H7 (cell line): ENCODE measurements at places on chromosomes 4 and X.

DNA sequence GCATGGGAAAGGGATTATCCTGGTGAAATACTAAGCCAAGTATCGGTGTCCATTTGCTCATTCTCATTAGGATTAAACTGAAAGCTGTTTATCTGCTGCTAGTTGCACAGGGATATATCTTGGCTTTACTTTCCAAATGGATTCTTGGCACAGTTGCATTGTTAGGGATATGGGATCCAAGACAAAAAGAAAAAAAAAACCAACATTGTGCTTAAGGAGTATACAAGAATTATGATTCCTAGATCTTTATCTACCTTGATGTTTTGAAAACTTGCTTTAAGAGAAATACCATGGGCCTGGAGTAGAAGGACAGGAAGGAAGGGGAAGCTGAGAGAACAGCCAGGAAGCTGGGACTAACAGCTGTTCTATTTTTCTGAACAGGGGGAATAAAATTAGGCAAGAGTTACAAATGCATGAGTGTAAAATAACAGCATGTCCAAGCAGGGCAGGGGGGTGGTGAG, 107.6 kb downstream of the ATXN3L start:
- no peak for DNase-seq

- no peak for DNase-seq
Measured at GRCh38 chr4:185229021-185229818, 19.8 kb downstream of the SNX25 start.

DNA sequence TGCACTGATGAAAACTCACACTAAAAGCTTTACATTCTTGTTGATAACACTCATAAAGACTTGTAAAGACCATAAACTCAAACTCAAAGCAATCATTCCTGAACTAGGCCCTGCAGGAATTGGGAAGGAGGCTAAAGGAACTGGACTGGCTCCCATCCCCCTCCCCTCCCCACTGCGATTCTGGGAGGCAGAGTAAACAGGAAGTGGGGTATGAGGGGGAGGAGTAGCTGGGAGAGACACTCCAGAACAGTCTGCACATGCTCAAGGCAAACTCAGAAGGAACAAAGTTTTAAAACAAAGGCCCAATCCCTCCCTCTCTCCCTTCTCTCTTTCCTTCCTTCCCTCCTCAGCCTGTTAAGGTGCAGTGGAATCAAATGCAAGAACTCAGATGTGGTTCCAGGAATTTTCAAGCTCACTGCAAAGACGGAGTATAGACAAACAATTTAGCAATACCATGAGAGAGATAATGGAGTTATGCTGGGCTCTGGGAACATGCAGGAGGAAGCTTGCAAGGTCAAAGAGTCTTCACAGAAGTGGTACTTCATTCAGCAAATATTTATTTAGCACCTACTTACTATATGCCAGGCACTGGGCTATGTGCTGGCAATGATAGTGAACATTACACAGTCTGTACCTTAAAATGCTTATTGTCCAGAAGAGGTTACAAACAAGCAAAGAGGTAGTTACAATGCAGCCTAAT, 15.9 kb downstream of the MID1IP1 start:
- peak; percentile 31 for DNase-seq

GRCh38 chrX:53695946-53696549, 9.5 kb upstream of the HUWE1 start:
- DNase-seq = no peak

- DNase-seq = no peak
Measured at GRCh38 chrX:124764354-124764753, 418.0 kb downstream of the SH2D1A start.

- DNase-seq = no peak
Measured at GRCh38 chr4:142875117-142875516, 29.0 kb upstream of the INPP4B start.

- DNase-seq = no peak
Measured at GRCh38 chr4:173159791-173160190, 8.8 kb upstream of the GALNT7 start.

DNA sequence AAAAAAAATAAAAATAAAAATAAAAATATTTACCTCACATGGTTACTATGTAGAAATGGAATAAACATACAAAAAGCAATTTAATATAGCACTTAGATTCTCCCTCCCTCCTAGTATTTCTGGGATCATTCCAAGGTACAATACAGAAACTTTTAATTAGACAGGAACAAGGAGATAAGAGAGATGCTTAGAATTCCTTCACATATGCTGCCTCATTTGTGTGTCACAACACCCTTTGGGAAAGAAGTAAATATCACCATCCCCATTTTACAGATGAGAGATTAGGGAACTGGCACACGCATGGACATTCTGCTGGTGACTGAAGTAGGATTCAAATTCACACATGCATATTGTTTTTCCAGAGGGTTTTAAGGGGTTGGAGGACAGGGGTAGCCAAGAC, 164.2 kb downstream of the APBB2 start:
- DNase-seq = no peak

DNA sequence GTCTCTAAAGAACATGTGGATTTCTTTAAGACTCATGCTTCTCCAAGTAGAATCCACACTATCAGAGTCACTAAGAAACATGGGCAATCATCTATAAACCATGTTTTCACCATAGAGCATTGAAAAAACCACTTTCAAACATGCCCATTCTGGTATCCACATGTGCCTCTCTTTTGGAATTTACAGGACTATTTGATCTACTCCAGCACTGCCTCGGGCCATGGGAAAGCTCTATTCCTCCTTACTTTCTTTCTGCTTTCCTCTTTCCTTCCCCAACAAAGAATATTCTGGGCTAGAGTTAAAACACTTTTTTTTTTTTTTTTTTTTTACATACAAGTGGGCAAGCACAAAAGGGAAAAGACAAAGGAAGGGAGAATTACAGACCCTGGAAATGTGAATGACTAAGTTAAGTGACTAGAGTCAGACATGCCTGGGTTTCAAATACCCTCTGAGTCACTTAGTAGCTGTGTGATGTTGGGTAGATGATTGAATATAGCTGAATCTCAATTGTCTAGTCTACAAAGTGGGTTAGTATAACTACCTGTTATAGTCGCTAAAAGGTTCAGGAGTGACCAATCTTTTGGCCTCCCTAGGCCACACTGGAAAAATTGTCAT, 847.7 kb upstream of the INTU start:
- no peak for DNase-seq

DNA sequence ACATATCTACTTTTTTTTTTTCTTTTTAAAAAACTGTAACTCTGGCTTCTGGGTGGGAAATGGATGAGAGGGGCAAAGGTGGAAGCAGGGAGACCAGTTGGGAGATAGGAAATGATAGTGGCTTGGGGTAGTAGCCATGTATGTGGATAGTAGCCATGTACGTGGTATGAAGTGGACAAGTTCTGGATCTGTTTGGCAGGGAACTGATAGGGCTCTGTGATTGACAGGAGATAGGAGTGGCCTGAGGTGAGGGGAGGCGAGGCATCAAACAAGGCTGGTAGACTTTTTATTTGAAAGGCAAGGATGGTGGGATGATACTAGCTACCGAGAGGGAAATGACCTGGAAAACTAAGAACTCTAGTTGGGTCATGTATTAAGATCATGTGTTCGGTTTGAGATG, 117.8 kb downstream of the AFF1 start:
- DNase-seq = no peak

DNA sequence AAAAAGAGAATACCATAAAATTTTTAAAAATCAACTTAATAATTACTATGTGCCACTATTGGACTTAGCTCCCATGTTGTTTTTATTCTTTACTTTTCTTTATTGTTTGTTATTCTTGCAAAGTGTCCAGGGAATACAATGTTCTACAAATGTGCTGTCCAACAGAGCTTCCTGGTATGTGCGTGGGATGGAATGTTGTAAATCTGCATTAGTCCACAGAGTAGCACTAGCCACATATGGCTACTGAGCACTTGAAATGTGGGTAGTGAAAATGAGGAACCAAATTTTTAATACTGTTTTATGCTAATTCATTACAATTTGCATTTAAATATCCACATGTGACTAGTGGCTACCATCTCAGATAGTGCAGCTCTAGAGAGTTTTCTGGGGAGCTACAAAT, 14.3 kb upstream of the CORIN start:
- no peak for DNase-seq

GRCh38 chr4:113043591-113043990, 5.9 kb upstream of the ANK2 start:
- no peak for DNase-seq

DNA sequence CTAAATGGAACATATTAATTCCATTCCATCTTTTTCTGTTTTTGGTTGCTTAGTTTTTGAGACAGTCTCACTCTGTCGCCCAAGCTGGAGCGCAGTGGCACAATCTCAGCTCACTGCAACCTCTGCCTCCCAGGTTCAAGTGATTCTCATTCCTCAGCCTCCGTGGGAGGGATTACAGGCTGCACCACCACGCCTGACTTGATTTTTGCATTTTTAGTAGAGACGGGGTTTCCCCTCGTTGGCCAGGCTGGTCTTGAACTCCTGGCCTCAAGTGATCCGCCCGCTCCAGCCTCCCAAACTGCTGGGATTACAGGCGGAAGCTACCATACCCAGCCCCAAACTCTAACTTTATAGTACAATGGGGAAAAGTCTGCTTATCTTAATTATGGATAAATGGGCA, 11.2 kb downstream of the HNRNPD start:
- DNase-seq = no peak

- peak; percentile 73 for DNase-seq
Measured at GRCh38 chr4:57194068-57194611, 84.0 kb upstream of the IGFBP7 start.

- no peak for DNase-seq
Measured at GRCh38 chr4:7403001-7403400, 31.7 kb downstream of the PSAPL1 start.

DNA sequence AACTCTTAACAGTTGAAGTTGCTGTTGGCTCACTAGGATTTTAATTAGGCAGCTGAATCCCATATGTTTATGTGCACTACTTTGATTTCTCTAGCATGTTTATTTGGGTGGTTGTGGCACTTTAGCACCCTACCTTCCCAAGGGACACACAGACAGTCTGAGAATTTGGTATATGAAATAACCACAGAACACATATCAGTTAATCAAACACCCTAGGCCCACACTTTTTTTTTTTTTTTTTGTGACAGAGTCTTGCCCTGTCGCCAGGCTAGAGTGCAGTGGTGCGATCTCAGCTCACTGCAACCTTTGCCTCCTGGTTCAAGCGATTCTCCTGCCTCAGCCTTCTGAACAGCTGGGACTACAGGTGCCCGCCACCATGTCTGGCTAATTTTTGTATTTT, 130.5 kb downstream of the DCK start:
- DNase-seq = no peak

GRCh38 chrX:14903891-14904290, 30.7 kb downstream of the MOSPD2 start:
- DNase-seq = no peak

DNA sequence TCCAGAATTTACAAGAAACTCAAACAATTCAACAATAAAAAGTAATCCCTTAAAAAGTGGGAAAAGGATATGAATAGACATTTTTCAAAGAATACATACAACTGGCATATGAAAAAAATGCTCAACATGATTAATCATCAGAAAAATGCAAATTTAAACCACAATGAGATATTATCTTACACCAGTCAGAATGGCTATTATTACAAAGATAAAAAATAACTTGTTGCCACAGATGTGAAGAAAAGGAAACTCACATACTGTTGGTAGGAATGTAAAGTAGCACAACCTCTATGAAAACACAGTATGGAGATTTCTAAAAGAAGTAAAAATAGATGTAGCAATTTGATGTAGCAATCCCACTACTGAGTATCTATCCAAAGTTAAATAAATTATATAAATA, 65.1 kb upstream of the DIAPH2 start:
- DNase-seq = no peak

DNA sequence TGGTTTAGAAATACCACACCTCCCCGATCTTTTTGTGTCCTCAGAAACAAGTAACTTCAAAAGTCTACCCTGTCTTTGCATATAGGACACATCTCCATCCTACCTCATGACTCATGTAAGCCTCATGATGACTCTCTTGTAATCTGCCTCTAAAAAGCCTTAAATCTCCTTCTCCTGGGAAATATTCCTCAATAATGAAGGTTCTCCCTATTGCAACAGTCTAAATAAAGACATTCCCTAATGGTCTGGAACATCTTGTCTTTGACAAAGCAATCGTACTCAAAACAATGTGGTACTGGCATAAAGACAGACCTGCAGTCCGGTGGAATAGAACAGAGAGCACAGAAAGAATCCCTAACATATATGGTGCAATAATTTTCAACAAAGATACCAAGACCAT, 257.7 kb downstream of the OPHN1 start:
- DNase-seq = no peak

GRCh38 chrX:18855919-18856644, 127.8 kb downstream of the PHKA2 start:
- no peak for DNase-seq

- DNase-seq = no peak
Measured at GRCh38 chr4:140533951-140534480, 10.0 kb downstream of the ELMOD2 start.

DNA sequence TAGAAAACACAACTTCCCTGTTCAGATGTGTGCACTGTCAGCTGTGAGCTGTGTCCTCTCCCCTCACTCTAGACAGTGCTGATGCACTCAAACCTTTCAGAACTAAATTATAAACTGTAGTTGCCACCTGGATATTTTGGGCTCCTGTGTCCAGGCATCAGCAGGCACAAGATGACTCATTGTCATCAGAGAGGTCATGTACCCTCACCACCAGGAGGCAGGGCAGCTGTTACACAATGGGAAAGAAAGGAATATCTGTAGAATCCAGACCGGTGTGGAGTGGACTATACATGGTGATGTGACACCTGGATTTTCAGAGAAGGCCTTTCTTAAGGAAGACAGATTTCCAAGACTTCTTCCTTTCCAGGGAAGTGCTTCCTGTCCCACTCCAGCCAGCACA, 854.4 kb upstream of the AGA start:
- DNase-seq = no peak

GRCh38 chr4:153763404-153763803, 3.6 kb upstream of the RNF175 start:
- peak; percentile 61 for DNase-seq

- no peak for DNase-seq
Measured at GRCh38 chr4:73759357-73759756, 19.0 kb downstream of the CXCL8 start.

GRCh38 chrX:20231598-20231997, 35.1 kb downstream of the RPS6KA3 start:
- no peak for DNase-seq

DNA sequence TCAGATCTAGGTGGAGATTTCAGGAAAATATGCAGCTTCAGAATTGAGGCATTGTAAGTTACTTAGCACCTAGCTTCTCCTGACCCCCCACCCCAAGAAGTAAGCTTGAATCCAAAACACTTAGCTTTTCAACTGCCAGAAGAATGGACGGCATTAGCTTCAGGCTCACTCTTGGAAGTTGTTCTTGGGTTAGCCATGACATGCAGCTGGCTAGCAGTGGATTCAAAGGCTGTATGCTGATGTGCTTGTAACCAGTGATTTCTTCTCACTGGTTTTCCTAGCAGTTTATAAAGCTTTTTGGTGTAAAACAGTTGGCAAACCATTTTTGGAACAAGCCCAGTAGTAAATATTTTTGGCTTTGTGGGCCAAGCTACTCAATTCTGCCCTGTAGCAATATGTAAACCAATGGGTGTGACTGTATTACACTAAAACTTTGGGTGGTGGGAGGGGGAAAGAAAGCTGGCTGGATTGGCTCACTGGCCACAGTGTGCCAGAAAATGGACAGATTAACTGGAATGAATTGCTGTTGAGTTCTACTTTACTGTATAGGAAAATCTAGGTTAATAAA, 85.6 kb downstream of the SHROOM2 start:
- peak; percentile 2 for DNase-seq
